ENCODE measurements at places on chromosomes 7 and 10. TPM values are rescaled to one million over a fixed set of nuclear protein-coding genes. Genes with fewer than 3 reads are reported as not detected.
A peak's percentile ranks its signal among the peaks of the same experiment; 100 is the strongest.

The WDR86 gene
- polyA plus RNA-seq: 1.8 TPM

The ASIC3 gene
- polyA plus RNA-seq: 2.9 TPM

The FBXL13 gene
- polyA plus RNA-seq: 0.10 TPM

The PRSS1 gene
- 12.6 TPM for polyA plus RNA-seq

The VAX1 gene
- polyA plus RNA-seq: not detected

The TET1 gene
- polyA plus RNA-seq: 4.0 TPM

- H3K4me1 ChIP-seq: peaks cover 3% of the 10 kb centered on the region
- no peak for DNase-seq
- H3K27me3 ChIP-seq: no peaks in the 10 kb centered on the region
- H3K27ac ChIP-seq: no peak overlapping the region
- H3K36me3 ChIP-seq: peaks cover 2% of the 10 kb centered on the region
Measured at GRCh38 chr10:16439295-16439694, 2.5 kb downstream of the PTER start.

DNA sequence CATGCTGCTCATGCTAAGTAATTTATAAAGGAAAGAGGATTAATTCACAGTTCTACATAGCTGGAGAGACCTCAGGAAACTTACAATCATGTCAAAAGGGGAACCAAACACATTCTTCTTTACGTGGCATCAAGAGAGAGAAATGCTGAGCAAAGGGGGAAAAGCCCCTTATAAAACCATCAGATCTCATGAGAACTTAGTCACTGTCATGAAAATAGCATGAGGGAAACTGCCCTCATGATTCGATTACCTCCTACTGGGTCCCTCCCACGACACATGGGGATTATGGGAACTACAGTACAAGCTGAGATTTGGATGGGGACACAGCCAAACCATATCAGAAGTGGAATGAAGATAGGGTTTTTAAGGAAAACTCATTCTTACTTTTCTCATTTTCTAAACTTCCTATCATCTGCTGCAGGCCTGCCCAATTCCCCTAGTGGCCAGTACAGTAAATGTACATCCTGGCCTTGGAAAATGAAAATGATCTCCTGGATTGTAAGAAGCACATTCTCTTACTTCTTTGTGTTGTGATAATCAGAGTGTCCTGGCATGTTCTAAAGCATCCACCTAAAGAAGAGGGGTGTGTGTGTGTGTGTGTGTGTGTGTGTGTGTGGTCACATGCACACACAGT, 421.5 kb downstream of the LRMDA start:
- no peaks in the 10 kb centered on the region for H3K36me3 ChIP-seq
- H3K4me1 ChIP-seq: no peaks in the 10 kb centered on the region
- no peak overlapping the region for H3K27ac ChIP-seq
- peak; percentile 5 for DNase-seq
- H3K4me3 ChIP-seq: no peak overlapping the region

DNA sequence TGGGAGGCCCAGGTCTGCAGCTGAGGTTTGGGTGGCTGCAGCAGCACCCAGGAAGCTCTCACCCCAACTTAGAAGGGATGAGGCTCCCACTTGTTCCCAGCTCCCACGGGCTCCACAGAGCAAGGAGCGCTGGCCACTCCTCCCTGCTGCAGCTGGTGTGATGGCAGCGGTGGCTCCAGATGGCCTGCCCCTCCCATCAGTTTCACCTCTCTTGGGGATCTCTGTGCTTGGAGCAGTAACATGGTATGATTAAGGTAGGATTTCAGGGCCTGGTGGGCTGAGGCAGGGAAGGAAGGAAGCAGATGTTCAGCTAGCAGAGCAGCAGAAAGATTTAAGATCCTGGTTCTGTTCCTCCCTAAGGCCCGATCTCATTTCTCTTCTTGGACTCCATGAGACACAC, 66.8 kb upstream of the KIF5B start:
- no peak overlapping the region for H3K4me3 ChIP-seq
- DNase-seq: no peak
- no peaks in the 10 kb centered on the region for H3K4me1 ChIP-seq

DNA sequence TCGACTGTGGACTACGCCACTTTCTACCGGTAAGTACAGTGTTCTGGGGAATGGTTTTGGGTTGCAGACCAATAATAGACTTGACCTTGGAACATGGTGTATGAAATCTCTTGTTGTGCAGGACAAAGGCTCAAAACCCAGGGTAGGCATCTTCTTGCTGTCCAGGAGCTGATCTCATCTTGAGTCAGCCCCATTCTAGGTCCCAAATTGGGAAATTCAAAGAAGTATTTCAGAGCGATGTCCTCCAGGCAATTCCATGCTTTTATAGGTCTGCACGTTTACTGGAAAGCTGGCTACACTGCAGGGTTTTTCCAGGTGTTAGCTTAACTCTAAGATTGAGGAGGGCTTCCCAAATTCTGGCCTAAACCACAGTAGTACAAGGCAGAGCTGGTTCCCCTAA, 180.7 kb downstream of the BMPER start:
- DNase-seq: no peak
- H3K4me3 ChIP-seq: no peak overlapping the region
- H3K36me3 ChIP-seq: no peaks in the 10 kb centered on the region
- no peaks in the 10 kb centered on the region for H3K4me1 ChIP-seq

GRCh38 chr7:126780993-126781392, 471.7 kb downstream of the GRM8 start:
- no peaks in the 10 kb centered on the region for H3K4me1 ChIP-seq
- no peaks in the 10 kb centered on the region for H3K36me3 ChIP-seq
- H3K4me3 ChIP-seq: no peak overlapping the region
- no peaks in the 10 kb centered on the region for H3K27me3 ChIP-seq

DNA sequence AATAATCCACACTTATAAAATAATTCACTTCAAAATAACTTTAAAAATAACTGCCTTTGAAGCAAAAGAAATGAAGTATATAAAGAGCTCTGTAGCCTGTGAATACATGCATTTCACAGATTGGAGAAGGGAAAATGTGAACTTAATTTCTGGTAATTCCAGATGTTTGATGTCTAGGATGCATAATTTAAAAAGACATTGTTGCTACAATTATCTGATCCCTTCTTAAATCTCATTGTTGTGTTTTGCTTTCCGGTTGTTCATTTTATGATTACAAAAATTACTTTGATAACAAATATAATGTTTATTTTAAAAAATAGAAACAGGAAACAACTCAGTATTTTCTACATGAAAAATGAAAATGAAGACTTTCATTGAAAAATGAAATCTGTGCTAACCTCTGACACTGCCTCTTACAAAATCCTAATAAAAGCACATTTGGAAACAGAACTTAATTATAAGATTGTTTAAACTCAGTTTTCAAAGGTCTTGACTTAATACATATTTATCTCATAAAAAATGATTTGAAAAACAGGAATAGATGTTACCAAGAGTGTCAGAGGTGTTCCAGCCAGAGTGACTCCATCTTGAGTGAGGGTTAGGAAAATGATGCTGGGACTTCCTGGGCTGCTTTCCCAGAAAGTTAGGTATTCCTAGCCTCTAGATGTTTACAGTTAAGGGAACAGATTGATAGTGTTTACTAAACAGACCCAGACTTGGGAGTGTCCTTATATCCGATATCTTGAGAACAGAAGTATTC, 516.6 kb upstream of the SEMA3D start:
- DNase-seq: no peak
- H3K27me3 ChIP-seq: no peaks in the 10 kb centered on the region
- no peak overlapping the region for H3K4me3 ChIP-seq
- no peak overlapping the region for H3K27ac ChIP-seq
- no peaks in the 10 kb centered on the region for H3K4me1 ChIP-seq

DNA sequence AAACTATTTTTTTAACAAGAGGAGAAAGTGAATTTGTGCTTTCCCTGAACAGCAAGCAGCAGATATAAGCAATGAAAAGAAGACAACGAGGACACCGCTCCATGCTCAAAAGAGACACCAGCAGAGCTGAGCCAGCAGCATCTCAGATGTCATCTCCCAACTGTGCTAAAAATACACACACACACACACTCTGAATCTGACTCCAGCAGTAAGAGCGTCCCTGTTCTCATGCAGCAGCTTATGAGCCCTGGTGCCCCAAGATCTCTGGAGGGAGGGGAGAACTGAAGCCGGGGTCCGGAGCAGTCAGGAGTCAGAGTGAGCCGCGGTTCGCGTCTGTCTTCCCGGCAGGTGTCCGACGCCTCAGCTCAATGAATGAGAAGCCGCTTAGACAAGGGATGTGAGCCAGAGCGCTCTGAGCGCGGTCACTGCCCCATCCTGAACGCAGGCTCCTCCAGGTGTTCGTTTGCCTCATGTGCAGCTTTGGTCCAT, 49.2 kb downstream of the SVIL start:
- H3K27me3 ChIP-seq: no peaks in the 10 kb centered on the region
- H3K4me1 ChIP-seq: peaks cover 4% of the 10 kb centered on the region
- H3K36me3 ChIP-seq: peaks cover 13% of the 10 kb centered on the region
- DNase-seq: no peak
